D721Med (cell line): ENCODE measurements at places on chromosomes 12 and 14.

GRCh38 chr14:90658541-90658967 is 157.7 kb downstream of the TTC7B start:
- DNase-seq, result no peak

- DNase-seq, result no peak
Measured at GRCh38 chr12:41653386-41654326, 465.5 kb downstream of the PDZRN4 start.

GRCh38 chr12:18752280-18752920 is 14.5 kb downstream of the CAPZA3 start:
- no peak for DNase-seq

- no peak for DNase-seq
Measured at GRCh38 chr12:65657635-65658034, 166.6 kb upstream of the HMGA2 start.

- DNase-seq, result no peak
Measured at GRCh38 chr12:64744422-64745258, 14.6 kb downstream of the GNS start.
